NCI-H1417 (cell line): ENCODE measurements at places on chromosomes 6 and 20.

- no peak for DNase-seq
Measured at GRCh38 chr6:120918137-120918536, 416.1 kb downstream of the TBC1D32 start.

DNA sequence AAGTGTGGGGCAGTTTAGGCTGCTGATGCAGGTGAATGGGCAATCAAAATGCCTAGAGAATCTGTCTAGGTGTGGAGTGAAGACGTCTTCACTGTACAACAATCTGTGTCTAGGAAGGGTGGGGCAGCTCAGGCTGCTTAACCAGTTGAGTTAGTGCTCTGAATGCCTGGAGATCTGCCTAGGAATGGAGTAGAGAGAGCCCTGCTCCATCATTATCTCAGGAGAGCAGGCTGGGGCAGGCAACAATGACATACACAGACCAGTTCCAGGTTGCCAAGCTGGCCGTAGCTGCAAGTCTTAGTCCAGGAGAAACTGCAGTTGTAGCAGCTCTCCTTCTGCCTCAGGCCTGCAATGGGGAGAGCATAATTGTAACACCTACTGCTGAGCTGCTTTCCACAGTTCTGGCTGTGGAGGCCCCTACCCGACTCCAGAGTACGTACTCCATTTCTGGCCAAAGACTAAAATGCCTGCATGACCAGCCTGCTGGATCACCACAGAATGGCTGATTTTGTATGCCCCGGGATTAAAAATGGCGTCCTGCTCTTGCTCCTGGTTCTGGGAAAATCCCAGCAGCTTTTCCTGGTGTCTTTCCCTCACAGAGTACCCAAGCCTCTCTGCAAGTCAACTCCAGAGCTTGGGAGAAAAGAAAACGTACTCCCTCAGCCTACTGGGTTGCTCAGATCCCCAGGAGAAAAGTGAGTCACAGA is 545.4 kb downstream of the ADGRB3 start:
- no peak for DNase-seq

DNA sequence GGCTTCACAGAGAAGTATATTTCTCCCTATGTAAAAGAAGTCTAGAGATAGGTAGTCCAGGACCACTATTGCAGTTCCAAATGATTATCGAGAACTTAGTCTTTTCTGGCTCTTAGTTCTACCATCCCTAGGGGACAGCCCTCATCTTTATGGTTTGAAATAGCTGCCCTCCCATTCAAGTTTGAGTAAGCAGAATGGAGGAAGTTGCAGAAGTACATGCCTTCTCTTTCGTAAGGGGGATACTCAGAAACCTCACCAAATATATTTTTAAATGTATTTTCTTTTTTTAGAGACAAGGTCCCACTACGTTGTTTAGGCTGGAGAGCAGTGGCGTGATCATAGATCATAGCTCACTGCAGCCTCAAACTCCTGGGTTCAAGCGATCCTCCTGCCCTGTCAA is 236.8 kb upstream of the RREB1 start:
- DNase-seq: no peak

- DNase-seq: no peak
Measured at GRCh38 chr20:59363101-59363500, 62.7 kb downstream of the EDN3 start.

GRCh38 chr20:48626226-48626937 is 201.4 kb downstream of the PREX1 start:
- DNase-seq: no peak

DNA sequence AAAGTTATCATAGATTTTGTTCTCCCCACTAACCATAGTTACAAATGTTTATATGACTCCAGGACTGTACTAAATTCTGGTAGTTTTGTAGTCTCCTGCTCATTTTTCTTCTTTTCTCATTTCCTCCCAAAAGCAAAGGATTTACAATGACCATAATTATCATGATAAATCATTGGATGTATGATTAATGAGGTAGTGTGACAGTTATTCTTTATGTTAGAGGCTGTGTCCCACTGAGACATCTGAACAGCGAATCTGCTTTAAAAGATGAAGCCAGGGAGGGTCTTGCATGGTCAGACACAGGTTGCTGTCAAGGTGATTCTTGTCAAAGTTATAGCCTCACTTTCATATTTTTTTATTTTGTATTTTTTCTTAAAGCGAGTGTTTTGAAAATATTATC is 285.2 kb upstream of the STXBP5 start:
- DNase-seq: no peak

- no peak for DNase-seq
Measured at GRCh38 chr6:152343735-152344360, 293.3 kb downstream of the SYNE1 start.

DNA sequence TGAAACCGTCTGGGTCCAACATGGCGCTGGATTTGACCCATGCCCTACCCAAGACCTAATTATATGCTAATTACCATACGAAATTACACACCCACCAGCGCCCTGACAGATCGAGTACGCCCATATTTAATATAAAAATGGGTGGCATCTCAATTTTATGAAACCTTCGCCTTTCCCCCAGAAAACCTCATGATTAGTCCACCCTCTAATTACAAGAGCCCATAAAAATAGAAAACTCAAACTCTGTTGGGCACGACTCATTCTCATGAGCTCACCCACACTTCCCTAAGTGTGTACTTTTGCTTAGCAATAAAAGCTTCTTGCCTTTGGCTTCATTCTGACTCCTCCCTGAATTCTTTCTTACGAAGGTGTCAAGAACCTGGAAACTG is 136.4 kb downstream of the OR2B2 start:
- DNase-seq: no peak

DNA sequence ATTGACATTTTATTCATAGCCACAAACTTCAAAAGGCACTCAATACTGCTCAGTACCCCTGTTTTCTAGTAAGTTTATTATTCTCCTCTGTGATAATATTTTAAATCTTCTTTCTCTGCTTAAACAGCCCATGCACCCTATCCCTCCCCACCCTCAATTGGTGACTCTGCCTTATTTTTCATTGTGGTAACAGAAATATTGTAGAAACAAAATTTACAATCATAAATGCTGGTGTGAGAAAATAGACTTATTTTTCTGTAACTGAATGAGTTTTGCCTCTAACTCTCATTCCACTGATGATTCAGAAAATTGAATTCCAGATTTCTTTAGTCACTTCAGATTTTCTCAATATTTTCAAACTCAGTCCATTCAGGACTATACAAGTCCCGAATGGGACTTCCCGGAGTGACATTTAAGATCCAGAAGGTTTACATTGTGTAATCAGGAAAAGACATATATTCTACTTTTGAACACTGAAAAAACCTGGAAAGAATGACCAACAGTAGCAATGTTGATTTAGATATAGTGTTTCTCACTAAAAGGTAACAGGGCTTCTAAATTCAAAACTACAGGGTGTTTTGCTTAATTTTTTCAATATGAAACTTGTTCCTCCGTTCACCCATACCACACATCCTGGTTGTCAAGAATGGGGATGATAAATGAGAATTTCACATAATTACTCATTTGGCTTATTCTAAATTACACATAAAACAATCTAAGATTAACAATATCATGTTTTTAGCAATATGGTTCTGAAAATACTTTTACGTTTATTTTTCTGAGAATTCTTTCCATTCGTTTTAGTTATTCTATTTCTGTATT is 34.8 kb upstream of the UST start:
- DNase-seq: no peak
